ENCODE measurements at places on chromosomes 7 and 10.

DNA sequence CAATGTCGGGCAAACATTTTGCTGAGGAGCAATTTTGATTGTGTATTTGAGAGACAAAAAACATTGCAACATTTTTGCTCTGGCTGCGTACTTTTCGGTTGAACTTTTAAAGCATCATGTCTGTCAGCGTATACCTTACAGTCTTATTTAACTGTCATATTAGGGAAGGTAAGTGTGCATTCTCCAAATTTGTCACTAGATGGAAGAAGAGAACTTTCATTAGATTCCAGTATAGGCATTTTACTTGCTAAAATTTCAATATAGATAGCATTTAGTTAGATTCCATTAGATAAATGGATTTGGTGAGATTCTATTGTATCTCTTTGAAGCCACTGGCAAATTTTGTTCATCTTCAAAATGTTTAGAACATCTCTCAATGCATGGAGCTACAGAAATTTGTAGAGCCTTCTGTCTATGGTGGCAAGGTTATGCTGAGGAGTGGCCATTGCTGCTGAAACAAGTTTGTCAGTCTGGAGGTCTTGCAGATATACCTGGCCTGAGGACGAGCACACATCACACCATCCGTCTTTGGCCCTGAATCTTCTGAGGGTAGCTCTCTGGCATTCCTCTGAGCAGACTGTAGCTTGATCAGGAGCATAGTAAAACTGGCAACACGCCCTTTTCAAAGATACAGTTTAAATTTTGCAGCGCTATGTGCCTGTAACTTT lies 437.5 kb upstream of the MBL2 start:
- no peak for DNase-seq

DNA sequence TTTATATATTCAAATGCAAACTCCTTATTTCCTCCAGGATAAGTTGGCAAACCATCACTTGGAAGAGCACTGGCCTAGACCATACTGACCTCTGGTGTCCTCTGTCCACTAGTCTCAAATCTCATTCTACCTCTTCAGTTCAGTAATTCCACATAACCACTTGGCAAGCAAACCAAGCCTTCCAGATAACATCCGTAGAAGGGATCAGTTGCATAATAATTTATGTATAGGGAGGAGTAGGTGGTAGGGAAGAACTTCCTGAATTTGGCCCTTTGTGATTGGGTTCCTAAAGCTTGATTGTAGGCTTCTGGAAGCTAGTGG lies 55.0 kb downstream of the WAC start:
- DNase-seq: no peak

GRCh38 chr10:131635564-131636015 lies 265.2 kb upstream of the PPP2R2D start:
- no peak for DNase-seq

DNA sequence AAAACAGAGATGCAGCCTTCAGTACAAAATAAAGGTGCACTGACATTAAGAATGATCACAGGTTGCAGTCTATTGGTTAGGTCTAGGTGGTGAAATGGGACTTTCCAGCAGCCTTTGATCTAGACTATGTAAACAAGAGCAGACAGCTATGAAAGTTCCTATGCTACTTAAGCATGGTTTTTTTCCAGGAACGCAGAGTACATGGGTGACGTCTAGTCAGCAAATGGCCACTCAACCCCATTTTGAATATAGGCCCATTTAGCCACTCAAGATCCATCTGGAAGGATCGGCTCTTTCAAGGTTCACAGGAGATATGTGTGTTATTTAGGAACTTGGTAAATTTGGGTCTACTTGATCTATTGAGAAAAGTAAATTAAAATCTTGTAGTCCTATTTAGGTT lies 1424.6 kb upstream of the LRRTM3 start:
- DNase-seq: no peak

GRCh38 chr7:11469028-11469745 lies 362.8 kb downstream of the THSD7A start:
- DNase-seq: no peak

DNA sequence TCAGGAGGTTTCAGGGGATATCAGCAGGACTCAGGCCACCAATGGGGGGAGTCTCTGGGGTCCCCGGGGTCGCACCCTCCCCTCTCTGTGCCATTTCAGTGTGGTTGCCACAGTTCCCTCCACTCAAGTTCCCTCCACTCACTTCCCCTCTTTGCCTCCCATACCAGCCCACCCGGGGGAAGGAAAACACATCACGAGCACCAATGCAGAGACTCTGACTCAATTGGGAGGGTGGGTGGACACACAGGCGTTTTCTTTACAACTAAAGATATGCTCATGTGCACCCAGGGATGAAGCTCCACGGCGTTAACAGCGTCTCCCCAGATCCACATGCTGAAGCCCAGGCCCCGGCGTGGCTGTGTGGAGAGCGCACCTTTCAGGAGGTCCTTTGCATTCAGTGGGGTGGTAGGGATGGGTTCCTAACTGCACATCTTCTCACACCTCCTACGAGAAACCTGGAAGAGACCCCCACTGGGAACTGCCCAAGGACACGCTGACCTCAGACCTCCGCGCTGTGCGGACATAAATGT lies 254.1 kb downstream of the ZMYND11 start:
- no peak for DNase-seq

DNA sequence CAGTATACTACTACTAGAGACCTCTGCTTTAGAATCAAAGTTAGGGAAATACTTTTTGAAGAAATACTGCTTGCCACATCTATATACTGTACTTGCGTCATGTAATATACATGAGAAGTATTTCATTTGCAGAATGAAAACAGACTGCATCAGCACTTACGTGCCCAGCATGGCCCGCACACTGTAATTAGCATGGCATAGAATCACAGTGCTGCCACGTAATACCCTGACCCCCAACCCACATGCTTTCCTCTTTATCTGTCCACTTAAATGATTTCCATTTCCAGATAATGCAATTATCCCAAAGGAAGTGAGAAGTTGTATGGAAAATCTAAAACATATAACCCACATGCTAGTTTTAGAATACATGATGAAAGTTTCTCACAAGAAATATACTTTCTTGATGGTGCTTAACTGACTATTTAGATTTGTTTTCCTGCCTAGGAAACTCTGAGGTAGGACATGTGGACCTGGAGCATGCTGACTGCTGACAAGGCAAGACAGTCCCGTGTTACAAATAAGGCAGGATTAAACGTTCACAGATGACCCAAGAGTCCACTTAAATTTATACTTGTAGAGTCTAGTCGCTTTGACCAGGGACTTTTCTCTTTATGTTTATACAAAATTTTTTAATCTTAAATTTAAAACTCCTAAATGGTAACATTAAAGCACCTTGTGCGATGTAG lies 12.6 kb downstream of the USP6NL start:
- no peak for DNase-seq

DNA sequence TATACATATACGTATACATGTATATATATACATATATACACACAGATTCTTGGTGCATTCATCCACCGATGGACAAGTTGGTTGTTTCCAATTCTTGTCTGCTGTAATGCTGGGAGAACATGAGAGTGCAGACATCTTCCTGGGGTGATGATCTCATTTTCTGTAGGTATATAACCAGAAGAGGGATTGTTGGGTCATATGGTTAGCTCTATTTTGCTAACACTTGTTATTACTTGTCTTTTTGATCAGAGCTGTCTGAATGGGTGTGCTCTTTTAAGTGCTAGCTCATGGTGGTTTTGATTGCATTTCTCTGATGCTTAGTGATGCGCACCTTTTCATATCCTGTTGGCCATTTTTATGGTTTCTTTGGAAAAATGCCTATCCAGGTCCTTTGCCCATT lies 106.4 kb downstream of the TAX1BP1 start:
- DNase-seq: no peak

- DNase-seq: no peak
Measured at GRCh38 chr10:11535346-11535959, 76.0 kb downstream of the USP6NL start.

- DNase-seq: no peak
Measured at GRCh38 chr7:140084142-140084655, 21.4 kb upstream of the PARP12 start.

- no peak for DNase-seq
Measured at GRCh38 chr7:43771573-43771972, 13.1 kb downstream of the BLVRA start.

DNA sequence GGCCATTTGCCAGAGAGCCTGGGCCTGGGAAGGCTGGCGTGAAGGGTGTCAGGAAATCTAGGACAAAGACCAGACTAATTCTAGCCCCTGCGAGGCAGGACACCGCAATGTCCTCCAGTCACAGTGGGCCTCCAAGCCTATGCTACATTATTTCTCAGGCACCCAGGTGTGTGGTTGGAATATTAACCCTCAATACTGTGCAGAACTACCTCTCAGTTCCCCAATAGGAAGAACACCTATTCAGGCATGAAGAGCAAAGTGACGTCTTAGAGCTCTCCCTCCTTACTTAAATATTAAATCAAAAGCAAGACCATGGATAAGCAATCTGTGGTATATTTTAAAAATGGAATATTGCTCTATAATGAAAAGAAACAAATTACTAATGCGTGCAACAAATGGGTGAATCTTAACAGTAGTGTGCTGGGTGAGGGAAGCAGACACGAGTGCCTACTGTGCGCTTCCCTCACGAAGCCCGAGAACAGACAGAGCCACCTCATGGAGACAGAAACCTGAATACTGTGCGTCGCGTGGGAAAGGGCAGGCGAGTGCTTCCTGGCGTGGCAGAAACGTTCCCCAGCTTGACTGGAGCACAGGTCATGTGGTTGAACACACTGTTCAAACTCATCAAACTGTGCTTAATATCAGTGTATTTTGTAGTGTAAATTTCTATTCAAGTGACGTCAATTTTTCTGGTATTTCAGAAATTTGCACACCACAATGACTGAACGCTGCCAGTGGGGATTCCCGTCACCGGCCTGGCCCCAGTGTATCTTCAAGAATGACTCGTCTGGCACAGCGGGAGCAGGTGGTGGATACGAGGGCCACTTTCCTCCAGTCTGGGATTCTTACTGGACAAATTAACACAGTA lies 15.5 kb upstream of the PTPRN2 start:
- no peak for DNase-seq

- DNase-seq: no peak
Measured at GRCh38 chr7:29426587-29426986, 137.0 kb upstream of the PRR15 start.

DNA sequence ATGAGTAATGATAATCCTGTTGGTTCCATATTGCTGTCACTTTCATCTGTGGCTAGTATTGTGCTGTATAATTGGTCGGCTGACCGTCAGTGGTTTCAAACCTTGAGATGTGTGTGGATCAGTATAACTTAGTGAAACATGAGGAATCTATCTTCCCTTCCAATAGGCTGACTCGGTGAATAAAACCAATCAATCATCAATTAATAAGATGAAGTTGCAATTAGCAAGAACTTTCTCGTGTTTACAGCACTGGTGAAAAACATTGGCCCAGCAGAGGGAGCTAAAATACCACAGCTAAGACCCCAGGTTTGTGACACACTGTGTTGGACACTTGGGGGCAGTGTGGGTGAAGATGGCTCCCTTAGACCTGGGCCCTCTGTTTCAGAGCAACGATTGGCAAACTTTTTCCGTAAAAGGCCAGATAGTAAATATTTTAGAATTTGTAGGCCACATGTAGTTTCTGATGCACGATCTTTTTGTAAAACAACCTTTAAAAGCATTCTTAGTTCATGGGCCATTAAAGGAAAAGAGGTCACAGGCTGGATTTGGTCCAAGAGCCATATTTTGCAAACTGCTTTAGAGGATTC lies 47.8 kb downstream of the STRA8 start:
- DNase-seq: peak; percentile 39

DNA sequence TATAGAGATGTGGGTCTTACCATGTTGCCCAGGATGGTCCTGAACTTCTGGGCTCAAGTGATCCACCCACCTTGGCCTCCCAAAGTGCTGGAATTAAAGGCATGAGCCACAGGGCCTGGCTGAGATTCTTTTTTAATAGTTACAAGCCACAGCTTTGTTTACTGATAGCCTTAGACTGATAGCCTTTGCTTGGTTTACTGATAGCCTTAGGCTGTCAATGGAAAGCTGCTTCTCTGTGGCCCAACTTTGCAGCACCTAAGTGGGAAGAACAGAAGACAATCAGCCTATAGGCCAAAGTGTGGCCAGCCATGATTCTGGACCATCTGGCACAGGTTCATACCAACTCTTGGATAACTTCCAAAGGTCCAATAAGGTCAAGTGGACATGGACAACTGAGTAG lies 24.1 kb upstream of the CDCA7L start:
- no peak for DNase-seq

- no peak for DNase-seq
Measured at GRCh38 chr10:102431452-102432124, 786 bp downstream of the CUEDC2 start.
